ENCODE measurements at places on chromosomes 6 and 20.

GRCh38 chr20:21326700-21327099, 23.6 kb downstream of the XRN2 start:
- DNase-seq, result no peak

- no peak for DNase-seq
Observed at GRCh38 chr6:87907521-87907920, 140.1 kb upstream of the SPACA1 start.

GRCh38 chr6:29676981-29677601, 3.9 kb downstream of the ZFP57 start:
- no peak for DNase-seq

GRCh38 chr20:14553774-14554534, 216.5 kb upstream of the FLRT3 start:
- no peak for DNase-seq

- DNase-seq, result no peak
Observed at GRCh38 chr20:2637246-2637645, 15.2 kb upstream of the NOP56 start.

DNA sequence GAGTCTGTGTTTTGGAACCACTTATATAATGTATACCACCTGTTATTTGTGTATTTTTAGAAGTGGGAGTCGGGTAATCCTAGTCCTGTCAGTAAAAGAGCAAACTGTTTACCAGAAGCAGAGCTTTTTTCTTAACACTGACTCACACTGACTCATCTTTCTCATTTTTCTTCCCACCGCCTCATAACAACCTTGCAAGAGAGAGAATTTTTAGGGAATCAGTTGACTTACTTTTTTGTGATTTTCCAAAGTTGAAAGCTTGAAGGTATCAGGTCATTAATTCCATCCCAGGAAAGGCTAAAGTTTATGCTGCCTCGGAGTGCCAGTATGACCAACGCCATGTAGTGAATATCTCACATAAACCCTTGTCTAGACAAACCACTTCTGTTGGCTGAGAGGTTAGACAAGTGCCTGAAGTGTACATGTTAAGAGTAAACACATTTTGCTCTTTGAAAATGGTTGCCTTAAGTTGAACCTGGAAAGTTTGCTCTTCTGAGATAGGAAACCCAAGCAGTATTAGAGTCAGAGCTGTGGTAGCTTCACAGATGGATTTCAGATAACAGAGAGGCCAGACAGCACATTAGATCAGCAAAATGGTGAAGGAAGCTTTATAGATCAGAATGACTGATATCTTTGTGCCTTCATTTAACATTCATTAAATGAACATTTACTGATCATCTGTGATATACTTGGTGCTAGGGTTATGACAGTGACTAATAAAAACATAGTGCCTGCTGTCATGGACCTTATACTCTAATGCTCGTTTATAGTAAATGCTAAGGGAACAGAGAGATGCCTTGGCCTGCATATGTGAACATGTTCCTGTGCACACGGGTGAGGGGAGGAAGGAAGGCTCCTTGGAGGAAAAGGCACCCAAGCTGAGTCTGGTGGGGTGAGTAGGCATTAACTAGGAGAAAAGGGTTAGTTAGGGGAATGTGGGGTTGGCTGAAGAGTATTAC, 29.1 kb upstream of the PKIG start:
- no peak for DNase-seq

DNA sequence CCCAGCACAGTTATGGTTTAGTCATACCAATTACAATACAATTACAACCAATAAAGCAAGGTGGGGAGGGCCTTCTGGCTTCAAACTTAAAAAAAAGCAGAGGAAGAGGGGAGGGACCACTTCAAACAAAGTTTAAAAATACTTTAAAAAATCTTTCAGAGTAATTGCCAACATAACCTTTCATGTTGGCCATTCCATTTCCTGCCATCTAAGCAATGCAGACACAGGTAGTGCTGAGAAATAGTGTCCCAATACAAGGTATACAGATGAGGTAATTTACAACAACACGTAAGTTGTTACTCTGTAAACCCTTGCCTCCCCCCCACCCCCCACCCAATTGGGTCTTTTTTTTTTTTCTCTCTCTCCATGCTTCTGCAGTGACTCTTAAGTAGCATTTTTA, 18.8 kb upstream of the TBC1D20 start:
- no peak for DNase-seq

DNA sequence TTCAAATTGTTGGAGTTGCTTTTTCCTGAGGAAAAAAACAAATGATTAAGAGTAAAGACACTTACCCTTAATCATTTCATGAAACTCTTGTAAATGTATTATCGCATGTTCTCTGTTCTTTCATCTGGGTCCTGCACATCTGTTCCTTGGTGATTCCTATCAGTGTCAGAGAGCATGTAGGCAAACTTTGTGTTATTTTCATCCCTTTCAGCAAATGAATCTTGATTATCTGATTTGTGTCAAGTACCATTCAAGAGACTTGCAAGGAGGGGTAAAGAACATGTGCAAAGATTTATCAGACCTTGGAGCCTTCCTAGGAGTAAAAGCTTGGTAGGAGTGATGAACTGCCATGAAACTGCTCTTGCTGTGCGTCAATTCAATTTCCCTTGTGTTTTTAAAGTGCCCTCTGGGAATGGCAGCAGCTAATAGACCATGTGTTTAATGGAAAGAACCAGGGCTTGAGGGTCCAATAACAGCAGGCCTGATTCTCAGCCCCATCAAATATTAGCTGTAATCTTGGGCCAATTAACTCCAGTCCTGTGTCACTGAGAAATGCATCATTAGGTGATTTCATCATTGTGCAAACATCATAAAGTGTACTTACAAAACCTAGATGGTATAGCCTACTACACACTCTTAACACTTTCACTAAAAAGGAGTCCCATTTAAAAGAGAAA, 118.9 kb upstream of the CEP85L start:
- no peak for DNase-seq

DNA sequence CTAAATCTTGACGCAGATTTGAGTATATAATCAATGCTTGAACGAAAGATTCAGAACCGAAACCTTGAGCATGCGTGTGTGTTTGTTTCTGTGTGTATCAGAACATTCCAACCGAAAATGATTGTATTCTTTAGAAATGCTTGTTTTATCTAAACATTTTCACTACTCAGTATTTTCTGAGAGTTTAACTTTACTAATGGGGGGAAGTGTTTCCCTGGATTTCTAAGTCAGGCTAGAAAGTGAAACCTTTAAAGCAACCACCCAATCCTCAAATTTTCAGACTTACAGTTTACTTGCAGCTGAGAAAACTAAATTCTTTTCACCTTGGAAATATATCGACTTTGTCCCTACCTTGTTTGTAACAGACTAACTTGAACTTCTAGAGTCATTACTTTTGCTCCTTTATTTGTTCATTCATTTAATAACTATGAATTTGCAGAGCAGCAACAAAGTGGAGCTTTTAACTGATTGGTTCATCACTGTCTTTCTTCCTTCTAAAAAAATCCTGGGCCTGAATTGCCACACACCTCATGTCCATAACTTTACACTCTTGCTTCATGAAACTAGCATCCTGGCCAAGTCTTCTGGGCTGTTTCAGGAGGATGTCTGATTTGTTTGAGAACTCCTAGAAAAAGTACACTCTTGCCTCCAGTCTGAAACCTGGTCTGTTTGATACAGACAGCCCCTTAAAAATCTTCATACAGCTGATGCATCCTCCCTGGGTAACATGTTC, 77.8 kb upstream of the XRN2 start:
- no peak for DNase-seq

DNA sequence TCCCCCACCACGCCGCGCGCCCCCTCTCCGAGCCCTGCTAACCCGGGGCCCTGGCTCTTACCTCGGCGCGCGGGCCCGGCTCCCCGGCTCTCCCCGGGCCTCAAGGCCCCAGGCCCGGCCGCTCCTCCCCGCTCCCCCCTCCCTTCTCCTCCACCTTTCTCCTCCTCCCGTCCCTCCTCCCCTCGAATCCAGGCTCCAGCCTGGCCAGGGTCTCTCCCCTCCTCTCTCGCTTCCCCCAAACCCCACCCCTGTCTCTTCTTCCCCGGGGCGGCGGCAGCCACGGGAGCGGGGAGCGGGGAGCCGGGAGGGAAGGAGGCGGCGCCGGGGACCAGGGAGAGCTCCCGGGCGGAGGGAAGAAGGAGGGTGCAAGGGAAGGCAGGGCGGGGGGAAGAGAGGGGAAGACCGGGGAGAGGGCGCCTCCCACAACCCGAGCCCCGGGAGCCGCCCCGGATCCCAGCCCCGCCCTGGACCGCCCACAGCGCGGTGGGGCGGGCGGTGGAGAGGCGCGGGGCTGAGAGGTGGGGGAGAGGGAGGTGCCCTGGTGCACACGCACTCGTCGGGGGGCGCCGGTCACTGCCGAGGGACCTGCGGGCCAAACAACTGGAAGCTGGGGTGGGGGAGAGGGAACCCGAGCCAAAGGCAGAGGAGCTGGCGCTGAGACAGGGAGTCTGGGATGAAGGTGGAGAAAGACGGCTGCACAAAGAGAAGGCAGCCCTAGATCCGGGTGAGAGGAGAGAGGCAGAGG, at the start of gene GABBR1:
Gene GABBR1, minus strand, starts transcription at position 395 of the 745 bp plus-strand sequence. CDS start 798 bp downstream, outside the sequence.
- DNase-seq, result peak; percentile 55

DNA sequence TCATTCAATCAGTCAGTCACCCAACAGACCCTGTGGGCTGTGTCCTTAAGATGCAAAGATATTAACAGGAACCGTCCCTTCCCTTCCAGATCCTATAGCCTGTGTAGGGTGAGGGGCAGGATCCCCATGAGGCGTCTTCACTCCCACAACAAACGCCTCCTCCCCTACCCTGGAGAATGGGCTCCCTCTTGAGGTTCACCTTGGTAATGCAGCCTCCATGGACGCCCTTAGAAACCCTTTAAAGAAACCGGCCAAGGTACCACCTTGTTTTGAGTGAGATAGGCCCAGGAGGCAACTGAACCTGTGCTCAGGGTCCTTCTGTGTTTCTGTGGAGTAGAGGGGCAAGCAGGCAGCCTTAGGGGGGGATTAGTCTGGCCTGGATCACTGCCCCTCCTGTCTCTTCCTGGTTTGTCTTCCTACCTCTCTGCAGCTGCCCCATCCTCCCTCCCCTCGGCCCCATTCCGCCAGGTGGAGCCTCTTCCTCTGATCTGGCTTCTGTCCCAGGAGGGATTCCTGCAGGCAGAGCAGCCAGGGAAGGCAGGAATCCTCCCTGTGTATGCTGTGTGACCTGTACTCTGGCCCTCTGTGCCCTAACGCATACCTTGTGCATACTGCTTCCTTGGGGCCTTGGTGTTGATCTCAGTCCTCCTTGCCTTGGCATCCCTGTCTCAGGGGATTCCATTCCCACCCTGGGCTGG, 6.6 kb upstream of the GUCA1A start:
- peak; percentile 71 for DNase-seq

- no peak for DNase-seq
Observed at GRCh38 chr6:148952147-148953035, 205.6 kb downstream of the UST start.

DNA sequence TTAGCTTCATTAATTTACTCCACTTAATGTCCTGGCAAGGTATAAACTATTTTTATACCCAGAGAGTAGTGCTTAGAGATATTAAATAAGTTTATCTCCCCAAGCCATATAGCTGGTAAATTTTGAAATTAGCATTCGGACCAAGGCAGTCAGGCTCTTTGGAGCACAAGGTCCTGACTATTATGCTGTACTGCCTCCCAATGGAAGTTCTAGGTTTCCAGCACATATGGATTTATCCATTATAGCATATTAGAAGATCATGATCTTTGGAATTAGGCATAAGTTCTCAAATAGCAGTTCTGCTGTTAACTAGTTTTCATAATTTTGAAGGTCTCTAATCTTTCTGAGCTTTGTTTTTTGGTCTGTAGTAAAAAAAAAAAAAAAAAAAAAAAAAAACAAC, 835.3 kb upstream of the EPHA7 start:
- DNase-seq, result no peak
